Activated B cell treated with CpG ODN at 0.5 μM for 24 hours (primary cell): ENCODE measurements at places on chromosomes 5 and 9.

DNA sequence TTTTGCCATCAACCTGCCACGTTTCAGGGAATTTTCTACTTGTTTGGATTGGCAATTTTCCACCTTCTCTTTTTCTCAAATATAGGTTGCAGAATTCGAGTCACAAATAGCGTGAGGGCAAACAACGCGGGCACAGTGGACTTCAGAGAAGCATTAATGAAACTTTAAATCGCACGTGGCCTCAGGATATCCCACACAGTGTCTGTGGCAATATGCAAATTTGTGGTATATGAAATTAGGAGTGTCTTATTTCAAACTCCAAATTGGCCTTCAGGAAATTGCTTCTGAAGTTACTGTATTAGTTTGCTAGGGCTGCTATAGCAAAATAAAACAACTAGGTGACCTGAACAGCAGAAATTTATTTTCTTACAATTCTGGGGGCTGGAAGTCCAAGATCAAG lies 91.2 kb downstream of the MTRR start:
- H3K27ac ChIP-seq: no peak overlapping the region
- no peaks in the 10 kb centered on the region for H3K36me3 ChIP-seq
- H3K4me3 ChIP-seq: no peak overlapping the region
- DNase-seq: no peak
- H3K4me1 ChIP-seq: peaks cover 10% of the 10 kb centered on the region

DNA sequence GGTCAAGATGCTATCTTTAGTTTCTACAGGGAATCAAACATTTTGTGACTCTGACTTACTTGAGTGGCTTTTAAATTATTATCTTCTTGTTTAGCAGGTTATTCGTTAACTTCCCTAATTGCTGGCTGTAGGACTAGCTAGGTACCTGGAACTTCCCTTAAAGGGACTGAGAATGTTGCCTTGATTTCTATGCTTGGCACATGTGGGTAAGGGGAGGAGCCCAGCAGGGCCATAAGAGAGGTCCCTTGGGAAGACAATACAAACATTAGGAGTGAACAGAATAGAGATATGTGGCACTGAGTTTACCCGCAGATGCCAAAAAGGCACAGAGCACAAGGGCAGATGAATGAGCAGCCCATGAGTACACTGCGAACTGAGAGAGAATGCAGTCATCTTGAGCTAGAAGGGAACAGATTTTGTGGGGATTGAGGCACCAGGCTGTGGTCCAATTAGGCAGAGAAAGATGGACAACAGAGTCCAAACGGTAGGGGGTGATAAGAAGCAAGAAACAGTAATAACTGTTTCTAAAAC lies 9.8 kb downstream of the CKMT2 start:
- H3K36me3 ChIP-seq: no peaks in the 10 kb centered on the region
- no peak overlapping the region for H3K27ac ChIP-seq
- DNase-seq: no peak
- H3K4me3 ChIP-seq: no peak overlapping the region
- no peaks in the 10 kb centered on the region for H3K27me3 ChIP-seq
- no peaks in the 10 kb centered on the region for H3K4me1 ChIP-seq

DNA sequence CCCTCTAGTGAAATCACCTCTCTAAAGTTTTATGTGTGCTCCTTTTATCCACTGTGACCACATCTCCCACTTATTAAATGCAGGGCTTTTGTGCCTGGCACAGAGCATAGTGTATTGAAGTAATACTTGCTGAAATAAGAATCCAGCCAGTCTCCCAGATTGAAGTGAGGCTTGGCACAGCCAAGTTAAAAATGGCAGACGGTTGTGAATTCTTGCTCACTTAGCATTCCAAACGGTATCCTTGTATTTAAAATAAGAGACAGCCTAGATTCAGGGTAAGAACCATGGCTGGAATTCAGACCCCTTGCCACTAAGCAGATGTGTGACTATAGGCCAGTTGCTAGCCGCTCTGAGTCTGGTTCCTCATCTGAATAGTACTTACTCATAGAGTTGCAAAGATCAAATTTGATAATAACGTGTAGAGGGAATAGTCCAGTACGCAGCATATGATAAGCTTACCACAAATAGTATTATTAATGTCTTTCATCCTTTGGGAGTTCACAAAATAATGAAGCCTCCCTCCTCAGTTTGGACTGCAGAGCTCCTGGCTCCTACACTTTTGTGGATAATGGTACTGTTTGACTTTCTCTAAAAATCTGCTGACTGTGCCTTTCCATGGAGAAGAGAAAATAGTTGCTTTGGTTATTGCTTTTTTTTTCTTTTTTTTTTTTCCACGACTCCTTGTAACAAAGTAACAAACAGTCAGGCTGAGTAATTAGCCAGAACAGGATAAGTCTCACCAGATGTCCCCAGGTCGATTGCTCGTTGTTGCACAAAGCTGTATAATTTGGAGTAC lies 51.5 kb downstream of the FGF1 start:
- H3K4me1 ChIP-seq: no peaks in the 10 kb centered on the region
- H3K27ac ChIP-seq: no peak overlapping the region
- DNase-seq: no peak
- no peak overlapping the region for H3K4me3 ChIP-seq

GRCh38 chr9:80204054-80204453 lies 632.3 kb downstream of the TLE4 start:
- no peaks in the 10 kb centered on the region for H3K27me3 ChIP-seq
- H3K4me3 ChIP-seq: no peak overlapping the region
- H3K4me1 ChIP-seq: no peaks in the 10 kb centered on the region
- H3K27ac ChIP-seq: no peak overlapping the region

DNA sequence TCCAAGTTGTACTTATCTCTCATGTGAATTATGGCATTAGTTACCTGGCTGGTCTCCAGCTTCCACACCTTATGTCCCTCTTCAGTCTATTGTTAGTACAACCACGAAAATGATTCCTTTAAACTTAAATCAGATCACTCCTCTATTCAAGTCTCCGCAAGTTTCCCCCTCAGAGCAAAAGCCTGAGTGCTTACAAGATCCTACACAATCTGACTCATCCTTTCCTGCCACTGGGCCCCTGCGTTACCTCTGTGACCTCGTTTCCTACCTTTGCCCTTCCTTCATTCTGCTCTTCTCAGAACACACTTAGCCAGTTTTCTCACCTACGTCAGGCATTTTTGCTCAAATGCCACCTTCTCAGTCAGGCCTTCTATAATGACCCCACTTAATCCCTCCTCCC lies 45.1 kb upstream of the GLIS3 start:
- no peak for DNase-seq
- no peaks in the 10 kb centered on the region for H3K36me3 ChIP-seq
- H3K27ac ChIP-seq: no peak overlapping the region
- H3K4me1 ChIP-seq: no peaks in the 10 kb centered on the region
- peaks cover 10% of the 10 kb centered on the region for H3K27me3 ChIP-seq

DNA sequence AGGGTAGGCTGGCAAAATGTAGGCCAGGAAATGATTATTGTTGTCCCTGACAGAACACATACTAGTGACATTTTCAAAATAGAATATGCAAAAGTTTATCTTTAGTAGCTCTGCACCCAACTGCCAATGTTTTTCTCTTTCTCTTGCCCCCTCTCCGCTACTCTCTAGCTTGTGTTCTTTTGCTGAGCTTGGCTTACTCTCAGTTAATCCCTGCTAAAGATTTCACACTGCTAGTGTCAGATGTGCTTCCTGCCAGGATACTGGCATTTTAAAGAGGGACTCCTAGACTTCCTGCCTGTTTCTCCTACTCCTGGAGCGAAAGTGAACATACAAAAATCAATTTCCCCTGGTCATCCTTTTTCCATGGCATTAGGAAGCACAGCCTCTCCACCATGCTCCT lies 260.5 kb downstream of the ARRDC3 start:
- peaks cover 2% of the 10 kb centered on the region for H3K27me3 ChIP-seq
- no peak for DNase-seq
- H3K4me3 ChIP-seq: no peak overlapping the region
- no peaks in the 10 kb centered on the region for H3K4me1 ChIP-seq
- H3K36me3 ChIP-seq: no peaks in the 10 kb centered on the region
